ENCODE measurements at places on chromosomes 16 and 17. TPM values are rescaled to one million over a fixed set of nuclear protein-coding genes. Genes with fewer than 3 reads are reported as not detected.

Gene TP53TG3F
- 0.29 TPM for total RNA-seq

Gene AHSP
- total RNA-seq: not detected

Gene EIF1
- 85.4 TPM for total RNA-seq

Gene SOST
- not detected for total RNA-seq

Gene KPNA2
- total RNA-seq: 475 TPM

Gene KIF2B
- total RNA-seq: not detected

Gene TM4SF5
- not detected for total RNA-seq

Gene GNAO1
- total RNA-seq: 3.0 TPM

Gene KIF18B
- 4.9 TPM for total RNA-seq

DNA sequence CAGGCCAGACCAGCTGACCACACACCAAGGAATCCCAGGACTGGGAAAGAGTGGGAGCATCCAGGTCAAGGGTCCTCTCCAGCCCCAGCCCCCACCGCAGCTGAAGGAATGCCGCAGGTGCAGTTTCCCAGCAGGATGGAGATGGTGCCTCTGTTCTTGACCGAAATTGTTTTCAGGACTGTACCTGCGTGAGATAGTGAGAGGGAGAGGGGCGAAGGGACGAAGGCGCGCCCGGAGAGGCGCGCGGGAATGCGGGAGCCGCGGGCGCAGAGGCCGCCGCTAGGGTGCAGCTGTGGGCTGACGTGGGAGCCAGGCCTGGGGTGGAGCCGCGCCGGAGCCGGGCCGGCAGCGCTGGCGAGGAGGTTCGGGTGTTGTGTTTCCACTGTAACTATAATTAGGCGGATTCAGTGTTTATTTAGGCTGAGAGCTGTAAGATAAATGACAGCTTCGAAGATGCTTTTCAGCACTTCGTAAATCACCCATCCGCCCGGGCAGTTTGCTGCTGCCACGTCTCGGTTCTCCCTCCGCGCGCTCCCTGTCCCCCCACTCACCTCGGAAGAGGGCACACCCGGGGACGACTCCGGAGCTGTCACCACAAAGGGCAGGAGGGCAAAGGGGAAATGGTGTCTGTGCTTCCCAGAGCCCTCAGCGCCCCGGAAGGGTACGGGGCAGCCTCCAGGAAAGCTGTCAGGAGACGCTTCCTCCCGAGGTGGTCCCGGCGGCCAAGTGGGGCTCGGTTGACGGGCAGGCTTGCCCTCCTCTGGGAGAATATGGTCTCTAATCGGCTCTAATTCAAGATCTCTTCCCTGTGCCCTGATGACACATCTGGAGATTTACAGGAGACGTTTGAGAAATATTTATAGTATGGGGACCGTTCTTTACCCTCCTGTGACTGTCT, 38.2 kb downstream of the HOXB1 start:
- DNase-seq: peak; percentile 80

- DNase-seq: no peak
Observed at GRCh38 chr16:64011650-64012049, 1110.2 kb downstream of the CDH11 start.

DNA sequence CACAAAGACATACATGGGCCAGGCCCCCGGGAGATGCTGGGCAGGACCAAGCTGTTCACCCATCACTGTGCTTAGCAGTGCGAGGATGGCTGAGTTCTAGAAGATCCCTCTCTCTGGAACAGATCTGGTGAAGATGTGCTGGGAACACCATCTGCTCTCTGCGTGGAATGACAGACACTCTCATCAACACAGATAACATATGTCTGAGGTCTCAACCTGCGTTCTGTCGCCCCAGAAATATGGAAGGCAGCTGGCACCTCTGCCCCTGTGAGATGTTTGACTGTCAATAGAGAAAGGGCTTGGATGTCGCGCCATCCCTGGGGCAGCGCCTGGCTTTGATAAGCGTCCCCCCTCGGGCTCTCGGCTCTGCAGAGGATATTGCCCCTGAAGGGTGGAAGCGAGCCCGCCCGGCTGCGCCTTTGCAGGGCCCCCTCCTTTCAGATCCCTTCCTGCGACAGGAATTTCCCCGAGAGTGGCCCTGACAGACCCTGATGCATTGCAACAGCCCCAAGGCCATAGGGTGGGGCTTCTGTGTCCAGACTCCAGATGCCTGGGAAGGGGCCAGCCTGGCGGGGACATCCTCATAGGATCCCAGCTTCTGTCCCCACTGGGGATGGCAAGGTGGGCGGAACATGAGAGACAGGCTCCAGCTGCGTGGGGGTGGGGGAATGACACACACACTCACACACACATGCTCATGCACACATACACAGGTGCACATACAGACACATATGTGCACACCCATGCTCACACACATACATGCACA, 86.9 kb upstream of the ZNF469 start:
- no peak for DNase-seq

- no peak for DNase-seq
Observed at GRCh38 chr16:24738895-24739294, 9.4 kb downstream of the TNRC6A start.

- peak; percentile 43 for DNase-seq
Observed at GRCh38 chr17:36755586-36755985, 154.2 kb downstream of the MRM1 start.

GRCh38 chr16:70804153-70804733, 3.3 kb upstream of the VAC14 start:
- DNase-seq: peak; percentile 66

DNA sequence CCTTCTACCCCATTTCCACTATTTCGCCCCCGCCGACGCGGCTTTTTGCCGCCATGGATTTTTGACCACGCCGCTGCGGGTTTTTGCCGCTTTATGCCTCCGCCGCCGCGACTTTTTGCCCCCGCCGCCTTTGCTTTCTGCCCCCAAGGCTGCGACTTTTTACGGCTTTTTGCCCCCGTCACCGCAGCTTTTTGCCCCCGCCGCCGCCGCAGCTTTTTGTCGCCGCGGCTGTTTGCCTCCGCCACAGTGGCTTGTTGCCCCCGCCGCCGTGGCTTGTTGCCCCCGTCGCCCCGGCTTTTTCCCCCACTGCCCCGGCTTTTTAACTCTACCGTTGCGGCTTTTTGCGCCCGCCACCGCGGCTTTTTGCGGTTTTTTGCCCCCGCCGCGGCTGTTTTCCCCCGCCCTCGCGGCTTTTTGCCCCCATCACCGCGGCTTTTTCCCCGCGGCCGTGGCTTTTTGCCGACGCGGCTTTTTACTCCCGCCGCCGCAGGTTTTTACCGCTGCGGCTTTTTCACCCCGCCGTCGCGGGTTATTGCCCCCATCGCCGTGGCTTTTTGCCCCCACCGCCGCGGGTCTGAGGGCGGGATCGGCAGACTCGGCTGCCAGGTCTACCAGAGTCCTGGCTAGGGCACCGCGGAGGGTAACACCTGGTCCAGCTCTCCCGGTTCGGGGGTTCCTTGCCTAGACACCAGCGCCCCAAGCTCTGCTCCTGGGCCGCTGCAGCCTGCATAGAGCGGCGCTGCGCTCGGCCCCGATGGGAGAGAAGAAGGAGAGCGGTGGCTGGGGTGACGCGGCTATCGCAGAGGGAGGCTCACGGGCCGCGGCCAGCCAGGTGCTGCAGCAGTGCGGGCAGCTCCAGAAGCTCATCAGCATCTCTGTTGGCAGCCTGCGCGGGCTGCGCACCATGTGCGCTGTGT, 562.7 kb upstream of the WSB1 start:
- no peak for DNase-seq

DNA sequence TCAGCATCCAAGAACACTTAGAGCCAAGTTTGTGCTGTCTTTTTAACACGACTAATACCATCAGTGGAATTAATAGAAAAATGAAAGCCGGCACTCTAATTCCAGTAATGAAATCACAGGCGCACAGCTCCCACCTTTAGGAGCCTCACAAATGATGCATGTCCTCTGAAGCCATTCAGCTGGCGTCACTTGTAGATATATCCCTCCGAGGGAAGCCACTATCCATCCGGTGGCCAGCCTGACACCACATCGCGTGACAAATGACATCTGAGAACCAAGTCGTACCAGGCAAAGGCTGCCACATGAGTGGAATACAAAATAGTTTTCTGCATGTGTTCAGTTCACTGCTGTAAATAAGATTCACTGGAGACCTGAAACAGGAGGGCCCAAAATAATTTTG, 205.6 kb downstream of the GRIN2A start:
- no peak for DNase-seq

GRCh38 chr16:30060346-30060745, 5.2 kb upstream of the ALDOA start:
- DNase-seq: no peak

- DNase-seq: peak; percentile 98
Observed at GRCh38 chr17:77391668-77392375, 251.1 kb downstream of the SEC14L1 start.

- no peak for DNase-seq
Observed at GRCh38 chr17:74528491-74529199, 2.6 kb downstream of the CD300LB start.

DNA sequence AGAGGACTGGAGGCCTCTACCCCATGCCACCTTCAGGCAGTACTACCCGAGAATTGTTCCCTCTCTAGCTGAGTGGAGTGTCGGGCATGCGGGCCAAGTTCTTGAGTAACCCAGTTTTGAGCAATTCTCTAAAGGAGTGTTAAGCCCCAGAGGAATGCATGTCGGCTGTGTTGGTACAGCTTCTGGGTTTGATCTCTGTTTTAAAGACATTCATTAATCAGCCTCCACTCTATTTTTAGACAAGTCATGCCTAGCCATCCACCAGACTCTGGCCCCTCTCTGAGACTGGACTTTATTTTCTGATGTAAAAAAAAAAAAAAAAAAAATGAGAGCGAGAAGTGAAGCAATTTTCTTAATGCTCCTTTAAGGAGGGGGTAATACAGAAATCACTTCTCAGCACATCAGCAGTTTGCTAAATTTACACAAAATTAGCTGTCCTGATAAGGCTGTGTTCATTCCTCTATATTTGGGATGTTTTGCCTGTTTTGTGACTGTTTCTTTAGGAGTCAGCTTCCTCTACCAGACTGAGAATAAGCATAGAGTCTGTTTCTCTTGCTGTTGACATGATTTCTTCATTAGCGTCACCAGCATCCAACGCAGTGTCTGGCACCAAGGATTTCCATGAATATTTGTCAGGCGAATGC, 88.7 kb downstream of the AXIN2 start:
- DNase-seq: no peak

GRCh38 chr16:23908790-23909189, 73.0 kb downstream of the PRKCB start:
- no peak for DNase-seq

GRCh38 chr17:65088621-65089360, 32.3 kb upstream of the GNA13 start:
- DNase-seq: no peak

DNA sequence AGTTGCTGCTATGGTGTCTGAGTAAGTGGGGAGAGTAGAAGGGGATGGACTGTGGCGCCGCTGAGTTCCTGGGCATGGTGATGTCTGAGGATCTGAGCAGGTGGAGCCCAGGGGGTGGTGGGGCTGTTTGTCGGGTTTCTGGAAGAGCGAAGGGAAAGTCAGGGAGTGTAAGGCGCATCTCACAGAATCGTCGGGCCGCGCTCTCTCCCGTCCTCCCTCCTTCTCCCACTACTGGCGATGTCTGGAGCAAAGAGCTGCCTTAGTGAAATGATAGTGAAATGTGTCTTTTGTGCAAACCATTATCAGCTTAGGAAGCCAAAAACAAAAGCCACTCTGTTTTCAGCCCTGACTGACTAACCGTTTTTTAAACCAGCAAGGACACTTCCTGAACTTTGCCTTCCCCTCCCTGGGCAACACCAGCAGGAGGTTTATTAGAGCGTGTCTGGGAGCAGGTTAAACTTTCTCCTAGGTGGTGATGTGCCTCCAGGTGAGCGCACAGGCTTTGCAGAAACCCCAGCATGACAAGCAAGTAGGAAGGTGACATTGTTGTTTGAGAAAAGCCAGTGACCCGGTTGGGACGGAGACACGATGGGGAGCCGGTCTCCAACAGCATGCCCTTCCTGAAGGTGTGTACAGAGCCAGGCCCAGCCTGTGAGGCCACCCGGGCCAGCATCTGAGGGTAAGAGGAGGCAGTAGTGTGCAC, 49.1 kb downstream of the RAB11FIP3 start:
- DNase-seq: no peak

DNA sequence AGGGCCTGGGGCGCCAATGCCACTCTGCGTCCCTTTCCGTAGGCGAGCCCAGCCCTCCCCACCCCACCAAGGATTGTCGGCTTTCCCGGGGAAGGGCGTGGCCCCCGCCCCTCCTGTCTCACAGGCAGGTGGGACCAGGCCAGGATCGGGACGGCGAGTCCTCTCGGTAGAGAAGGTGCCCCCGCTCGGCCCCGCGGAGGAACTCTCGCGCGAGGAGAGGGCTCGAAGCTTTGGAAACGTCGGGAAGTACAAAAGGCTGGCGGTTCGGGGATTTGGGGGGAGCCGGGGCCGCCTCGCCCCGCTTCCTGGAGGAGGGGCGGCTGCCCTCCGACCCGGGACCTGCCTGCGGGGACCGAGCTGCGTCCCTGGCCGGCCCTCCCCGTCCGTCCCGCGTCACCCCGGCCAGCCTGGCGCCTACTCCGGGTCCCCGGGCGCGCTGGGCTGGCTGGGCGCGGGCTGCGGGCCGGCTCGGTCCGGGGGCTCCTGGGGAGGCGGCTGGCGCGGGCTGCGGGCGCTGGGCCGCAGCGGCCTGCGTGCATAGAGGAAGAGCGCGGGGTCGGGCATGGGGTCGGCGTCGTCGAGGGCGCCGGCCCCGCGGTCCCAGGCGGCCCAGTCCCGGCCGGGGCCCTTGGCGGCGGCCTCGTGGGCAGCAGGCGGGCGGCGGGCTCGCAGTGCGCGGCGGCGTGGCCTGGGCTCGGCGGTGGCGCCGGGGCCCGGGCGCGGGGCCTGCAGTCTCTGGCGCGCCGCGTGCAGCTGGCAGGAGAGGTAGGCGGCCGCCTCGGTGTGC, 12.6 kb upstream of the CLUH start:
- DNase-seq: peak; percentile 51

GRCh38 chr17:70871180-70871818, 702.0 kb downstream of the KCNJ2 start:
- no peak for DNase-seq

- DNase-seq: peak; percentile 70
Observed at GRCh38 chr17:15947271-15947670, 2.3 kb downstream of the ADORA2B start.

- peak; percentile 56 for DNase-seq
Observed at GRCh38 chr17:31525801-31526549, 134.5 kb downstream of the RAB11FIP4 start.

DNA sequence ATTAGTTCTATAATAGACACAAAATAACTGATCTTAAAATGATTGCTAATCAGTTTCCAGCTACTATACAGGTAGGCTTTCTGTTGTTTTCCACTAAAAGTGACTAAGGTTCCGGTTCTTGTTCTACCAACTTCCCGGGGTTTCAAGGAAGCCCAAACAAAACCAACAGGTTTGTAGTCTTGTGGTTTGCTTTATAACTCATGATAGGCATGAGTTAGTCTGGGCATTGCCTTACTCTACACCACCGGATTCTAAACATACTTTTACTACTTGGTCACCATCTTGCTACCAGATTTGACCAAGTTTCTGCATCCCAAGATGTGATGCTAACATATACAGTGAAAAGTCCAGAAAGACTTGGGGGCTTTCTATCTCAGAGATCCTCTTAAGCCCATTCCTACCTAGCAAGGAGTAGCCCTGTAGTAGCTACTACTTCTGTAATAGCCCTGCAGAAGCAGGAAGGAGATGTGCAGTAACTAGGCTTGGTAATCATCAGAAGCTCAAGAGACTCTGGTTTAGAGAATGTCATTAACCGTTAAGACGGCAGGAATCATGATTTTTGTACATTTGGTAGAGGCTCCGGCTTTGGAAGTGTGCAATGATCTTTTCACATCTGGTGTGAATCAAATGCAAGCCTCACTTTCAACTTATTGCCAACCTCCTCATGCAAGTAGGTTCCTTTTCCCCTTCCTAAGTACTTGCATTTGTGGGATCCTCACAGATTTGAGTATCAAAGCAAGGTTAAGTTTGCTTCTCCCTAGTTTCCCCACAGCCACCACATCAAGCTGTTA, 1.6 kb downstream of the FAM117A start:
- no peak for DNase-seq

GRCh38 chr16:84059111-84059510, 16.5 kb upstream of the SLC38A8 start:
- no peak for DNase-seq

Measured in Daoy (cell line).